ENCODE measurements at places on chromosomes 2 and 18.

DNA sequence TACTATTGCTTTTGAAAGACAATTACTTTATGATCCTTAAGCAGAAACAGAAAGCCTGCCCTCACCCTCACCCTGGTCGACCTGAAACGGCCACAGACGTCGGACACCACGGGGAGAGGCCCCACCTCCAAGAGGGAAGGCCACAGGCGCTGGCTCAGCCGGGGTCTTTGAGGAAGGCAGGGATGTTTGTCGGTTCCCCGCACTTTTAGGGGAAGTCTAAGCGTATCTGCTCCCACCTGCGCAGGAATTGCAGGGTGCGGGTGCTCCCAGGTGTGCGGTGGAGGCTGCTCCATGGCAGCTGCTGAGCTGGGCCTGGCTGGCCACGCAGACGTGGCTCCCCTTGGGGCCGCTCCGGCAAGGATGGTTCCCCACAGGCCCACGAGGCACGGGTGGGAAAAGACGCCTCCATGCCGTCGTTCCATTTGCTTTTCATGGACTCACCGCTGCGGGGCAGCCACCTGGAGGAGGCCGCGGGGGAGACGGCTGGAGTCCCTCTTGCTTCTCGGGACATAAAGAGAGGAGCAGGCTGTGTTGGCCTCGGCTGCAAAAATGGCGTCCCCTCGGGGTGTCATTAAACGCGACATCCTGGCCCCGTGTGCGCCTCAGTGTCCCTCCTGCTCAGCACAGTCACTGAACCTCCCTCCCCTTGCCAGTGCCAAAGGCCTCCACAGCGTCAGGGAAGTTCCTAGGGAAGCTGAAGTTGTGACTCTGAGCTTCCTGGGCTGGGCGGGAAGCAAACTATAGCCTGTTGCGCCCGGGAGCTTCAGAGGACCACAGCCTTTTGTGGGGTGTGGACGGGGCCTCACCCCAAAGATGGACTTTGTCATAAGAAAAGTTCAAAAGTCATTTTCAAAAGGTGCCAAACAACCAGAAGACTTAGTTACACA, 63.4 kb downstream of the NFATC1 start:
- no peak for DNase-seq

DNA sequence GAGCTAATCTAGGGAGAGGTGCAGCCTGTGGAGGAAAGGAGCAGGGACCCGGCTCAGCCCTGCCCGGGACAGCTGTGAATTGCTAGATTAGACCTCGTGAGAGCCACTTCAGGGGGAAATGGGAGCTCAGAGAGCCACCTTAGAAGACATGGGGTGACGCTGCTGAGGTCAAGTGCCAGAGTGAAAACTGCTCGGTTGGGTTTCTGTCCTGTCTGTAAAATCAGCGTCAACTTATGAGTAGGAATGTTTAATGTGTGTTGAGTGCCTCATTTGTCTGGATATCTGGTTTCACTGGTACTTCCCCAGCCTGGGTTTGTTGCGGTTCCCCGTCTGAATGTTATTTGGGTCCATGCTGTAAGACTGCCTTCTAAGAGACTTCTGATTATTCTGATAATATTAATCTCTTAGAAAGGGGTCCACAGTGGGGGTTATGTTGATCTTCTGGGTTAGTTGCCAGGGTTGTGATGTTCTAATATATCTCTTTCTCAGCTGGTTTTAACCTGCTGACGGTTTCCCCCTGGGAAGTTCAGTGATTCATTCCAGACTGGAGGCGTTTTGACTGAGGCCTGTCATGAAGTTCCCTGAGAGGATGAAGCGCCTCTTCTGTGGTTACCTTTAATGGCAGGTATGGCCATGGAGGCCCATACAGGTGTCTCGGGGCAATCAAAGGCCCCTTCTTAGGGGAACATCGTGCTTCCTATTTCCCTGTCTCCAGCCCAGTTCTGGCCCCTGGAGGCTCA, 175.9 kb downstream of the SH3RF3 start:
- no peak for DNase-seq

GRCh38 chr2:198016243-198016642, 211.8 kb downstream of the PLCL1 start:
- DNase-seq: no peak

DNA sequence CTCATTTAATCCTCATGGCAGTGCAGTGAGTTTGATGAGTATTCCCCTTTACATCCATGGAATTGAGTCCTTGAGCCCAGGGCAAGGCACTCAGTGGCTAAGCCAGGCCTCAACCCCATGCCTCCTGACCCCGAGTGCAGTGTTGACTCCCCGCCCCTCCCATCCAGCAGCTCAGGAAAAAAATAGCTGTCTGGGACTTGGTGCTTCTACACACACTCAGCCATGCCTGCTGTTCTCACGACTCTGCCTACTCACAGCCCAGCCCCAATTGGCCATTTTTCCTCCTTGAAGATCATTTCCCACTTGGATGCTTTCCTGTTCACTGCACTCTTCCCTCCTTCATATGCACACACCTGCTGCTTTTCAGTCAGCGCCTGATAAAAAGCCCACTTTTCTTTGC, 8.8 kb downstream of the FOSL2 start:
- no peak for DNase-seq

DNA sequence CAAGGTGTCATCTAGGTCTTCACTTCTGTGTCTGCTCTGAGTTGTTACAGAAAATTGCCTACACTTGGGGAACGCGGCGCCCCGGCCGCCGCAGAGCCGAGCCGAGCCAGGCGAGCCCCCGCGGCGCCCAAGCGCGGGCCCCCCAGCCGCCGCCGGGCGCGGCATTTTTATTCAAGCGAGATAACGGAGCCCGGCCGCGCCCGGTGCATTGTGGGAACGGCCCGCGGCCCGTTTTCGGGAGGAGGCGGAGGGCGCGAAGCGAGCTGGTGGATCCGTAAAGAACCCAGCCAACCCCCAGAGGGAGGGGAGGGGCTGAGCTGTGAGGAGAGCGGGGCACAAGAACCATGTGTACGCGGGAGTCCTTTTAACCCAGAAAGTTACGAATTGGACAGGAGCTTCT, 191.8 kb downstream of the FTCDNL1 start:
- no peak for DNase-seq

DNA sequence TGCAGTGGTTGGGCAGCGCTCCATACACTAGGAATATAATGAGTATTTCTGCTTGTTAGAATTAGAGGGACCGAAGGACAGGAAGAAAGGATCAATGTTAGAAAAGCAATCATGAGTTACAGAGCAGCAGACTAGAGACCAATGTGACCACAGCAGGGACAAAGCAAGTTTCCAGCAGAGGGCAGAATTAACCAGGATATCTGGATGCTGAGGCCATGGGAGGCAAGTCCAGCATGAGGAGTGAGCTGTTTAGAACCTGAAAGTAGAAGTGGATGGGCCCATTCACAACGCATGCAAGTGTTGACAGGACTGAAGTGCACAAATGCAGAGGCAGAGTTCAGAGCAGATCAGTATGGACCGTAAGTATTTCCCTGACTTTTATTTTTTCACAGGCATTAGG, 910.4 kb upstream of the GYPC start:
- DNase-seq: no peak

- DNase-seq: no peak
Measured at GRCh38 chr2:25035537-25036220, 6.2 kb upstream of the EFR3B start.

DNA sequence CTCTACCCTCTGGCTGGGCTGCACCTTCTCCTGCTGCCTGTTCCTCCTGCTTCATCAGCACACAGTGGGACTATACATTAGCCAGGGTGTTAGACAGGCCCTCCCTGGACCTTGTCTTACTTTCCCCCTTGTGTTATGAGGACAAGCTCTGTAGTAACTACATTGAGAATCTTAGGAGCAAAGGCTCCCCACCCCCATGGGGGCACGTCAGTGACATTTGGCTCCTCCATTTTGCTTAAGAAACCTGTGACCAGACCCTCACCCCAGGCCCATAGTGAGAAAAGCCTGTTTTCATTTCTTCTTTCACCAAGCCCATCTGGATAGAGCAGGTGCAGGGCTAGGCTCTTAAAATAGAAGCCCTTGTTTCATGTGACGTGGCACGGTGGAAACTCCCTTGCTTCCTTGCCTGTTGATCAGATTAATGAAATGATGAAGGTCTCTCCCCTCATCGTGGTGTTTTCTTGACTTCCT, 146.7 kb downstream of the RPIA start:
- no peak for DNase-seq

DNA sequence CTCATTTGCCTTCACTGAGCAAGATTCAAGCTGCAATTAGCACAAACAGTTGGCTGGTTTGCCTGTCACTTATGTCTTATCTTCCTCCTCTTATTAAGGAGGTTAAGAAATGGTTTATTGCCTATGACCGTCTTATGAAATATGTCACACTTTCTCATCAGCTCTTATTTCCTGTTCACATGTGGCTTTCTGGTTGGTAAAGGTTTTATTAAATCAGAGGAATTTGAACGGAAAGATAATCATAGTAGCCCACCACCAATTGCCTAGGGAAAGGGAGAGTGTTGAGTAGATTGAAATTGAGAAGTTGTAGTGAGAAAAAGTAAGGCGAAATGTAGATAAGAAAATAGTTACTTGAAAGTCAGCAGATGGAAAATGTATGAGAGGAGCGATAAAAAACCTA, 4.2 kb upstream of the IL1R1 start:
- DNase-seq: no peak

Measured in stimulated activated CD8-positive, alpha-beta memory T cell treated with anti-CD3 and anti-CD28 coated beads, Interleukin-4, amount 100 ng/mL, for 1 hour (primary cell).